Stimulated activated CD4-positive, alpha-beta T cell treated with anti-CD3 and anti-CD28 coated beads, Interleukin-4, amount 100 ng/mL, for 1 hour (primary cell): ENCODE measurements at places on chromosomes 12 and 14.
A peak's percentile ranks its signal among the peaks of the same experiment; 100 is the strongest.

GRCh38 chr12:15846887-15847286, 35.3 kb upstream of the STRAP start:
- no peak for DNase-seq

DNA sequence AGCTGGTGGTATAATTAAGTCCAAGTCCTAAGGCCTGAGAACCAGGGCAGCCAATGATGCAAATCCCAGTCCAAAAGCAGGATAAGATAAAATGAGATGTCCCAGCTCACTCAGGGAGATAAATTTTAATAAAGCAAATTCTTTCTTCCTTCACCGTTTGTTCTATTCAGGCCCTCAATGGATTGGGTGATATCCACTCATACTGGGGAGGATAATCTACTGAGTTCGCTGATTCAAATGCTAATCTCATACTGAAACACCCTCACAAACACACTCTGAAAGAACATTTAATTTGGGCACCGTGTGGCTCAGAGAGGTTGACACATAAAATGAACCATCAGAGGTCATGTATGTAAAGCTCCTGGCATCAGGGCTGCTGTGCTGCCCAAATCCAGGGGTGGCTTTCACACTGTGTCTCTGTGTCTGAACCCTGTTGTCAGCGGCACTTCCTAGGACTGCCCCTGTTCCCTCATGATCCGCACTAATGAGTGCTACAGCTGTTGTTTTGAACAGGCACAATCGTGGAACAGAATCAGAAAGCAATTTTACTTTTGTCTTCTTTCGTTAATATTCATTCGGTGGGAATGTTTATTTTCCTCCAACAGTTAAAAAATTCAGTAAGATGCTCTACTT, 428.5 kb upstream of the FBXO33 start:
- DNase-seq, result no peak

DNA sequence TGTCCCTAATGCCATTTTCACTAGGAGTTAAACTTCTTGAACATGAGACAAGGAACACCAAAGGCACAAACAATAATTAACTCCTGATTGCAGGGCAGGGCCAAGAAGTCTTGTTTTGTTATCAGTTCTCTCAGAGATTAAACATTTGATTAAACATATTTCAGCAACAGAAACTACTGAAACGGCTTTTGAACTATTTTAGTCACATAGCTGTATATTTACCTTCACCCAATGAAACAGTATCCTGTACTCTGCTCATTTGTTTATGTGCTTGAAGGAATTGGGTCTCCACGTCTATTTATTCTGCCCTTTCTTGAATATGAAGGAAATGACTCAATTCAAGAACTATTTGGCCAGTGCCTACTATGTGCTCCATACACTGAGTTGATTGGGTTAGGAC, 51.3 kb upstream of the PTCSC3 start:
- no peak for DNase-seq

DNA sequence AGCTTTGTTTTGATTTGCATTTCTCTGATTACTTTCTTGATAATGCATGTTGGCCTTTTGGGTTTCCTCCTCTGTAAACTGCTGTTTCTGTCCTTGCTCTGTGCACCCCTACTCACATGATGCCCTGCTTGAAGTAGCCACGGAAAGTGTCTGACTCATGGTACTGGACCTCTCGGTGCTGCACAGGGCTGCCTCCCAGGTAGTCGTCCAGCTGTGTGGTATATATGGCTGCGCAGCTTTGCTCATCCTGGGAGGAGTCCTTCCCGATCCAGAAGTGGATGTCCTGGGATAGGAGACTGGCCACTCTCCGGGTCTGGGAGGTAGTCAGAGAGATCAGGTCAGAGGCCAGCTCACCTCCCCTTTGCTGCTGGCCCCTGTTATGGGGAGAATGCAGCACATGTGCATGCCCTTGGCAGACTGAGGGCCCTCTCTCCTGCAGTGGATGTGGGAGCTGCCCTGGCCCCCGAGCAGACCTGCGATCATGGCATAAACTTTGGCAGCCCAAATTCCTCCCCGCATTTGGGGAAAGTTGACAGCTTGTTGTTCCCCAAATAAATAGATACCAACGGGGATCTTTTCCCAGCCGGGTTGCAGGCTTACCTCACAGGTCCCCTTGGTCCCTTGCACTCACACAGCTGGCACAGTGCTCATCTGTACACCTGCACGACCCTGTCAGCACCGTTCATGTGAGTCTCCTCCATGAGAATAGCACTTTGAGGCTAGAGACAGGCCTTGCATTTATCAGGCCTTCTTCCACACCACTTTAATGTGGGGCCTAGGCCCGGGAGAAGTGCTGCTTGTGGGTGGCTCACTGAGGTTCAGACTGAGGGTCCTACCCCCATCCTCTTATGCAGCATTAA, 5.2 kb downstream of the AVIL start:
- DNase-seq, result no peak

DNA sequence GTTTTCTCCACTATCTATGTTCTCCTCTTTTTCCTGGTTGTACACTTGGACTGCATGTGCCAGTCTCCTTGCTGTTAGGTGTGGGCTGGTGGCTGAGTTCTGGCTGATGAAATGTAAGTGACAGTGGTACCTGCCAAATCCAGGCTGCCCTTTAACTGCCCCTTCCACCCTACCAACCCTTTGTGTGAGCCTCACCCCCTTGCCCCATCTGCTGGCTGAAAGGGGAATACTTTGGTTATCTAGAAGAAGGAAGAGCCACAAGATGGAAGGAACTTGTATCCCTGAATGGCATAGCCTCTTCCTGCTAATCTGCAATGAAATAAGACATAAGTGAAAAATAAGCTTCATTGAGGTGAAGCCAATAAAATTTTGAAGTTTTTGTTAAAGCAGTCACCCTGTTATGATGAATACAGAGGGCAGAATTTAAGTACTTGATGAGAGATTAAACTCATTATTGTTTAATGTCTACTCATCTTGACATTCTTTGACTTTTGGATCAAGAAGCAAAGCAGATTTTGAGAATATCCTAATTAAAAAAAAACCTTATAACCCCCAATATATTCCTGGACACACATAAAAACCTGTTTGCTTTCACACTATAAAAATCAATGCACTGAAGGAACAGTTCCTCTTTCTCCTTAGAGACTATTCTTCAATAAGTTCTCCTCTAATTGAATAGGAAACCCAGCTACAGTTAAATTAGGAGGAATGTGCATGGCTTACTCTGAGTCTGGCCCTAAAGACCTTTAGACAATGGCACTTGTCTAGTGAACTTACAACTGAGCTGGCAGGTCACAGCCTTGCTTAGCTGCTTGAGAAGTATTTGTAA, 262.6 kb upstream of the BTG1 start:
- peak; percentile 33 for DNase-seq

DNA sequence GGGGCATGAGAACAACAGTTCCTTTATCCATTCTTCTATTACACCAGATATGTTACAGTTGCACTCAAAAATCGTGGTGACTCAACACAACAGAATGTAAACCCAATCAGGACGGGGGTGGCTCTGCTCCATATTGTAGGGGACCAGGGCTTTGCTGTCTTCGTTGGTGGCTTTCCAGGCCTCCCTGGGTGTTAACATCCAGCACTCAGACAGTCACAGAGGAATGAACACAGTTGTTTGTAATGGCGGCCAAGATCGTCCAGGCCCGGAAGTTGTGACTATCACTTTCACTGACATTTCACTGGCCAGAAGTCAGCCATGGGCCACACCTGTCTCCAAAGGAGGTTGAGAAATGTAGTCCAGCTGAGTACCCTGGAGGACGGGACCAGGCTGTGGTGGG, 204.1 kb downstream of the CACNA1C start:
- no peak for DNase-seq

DNA sequence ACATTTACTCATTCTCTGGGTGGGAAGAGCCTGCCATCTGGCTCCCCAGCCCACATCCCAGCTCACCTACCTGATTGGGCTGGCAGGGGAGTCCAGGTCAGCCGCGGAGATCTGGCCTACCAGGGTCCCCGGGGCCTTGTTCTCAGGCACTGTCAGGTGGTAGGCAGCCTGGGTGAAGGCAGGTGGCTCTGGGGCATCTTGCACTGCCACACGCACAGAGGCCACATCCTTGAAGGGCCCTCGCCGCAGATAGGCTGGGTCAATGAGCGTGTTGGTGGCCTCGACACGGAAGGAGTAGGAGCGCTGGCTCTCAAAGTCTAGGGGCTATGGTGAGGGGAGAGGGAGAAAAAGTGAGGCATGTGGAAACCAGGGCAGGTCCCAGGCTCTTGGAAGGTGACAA, 3.9 kb downstream of the CDH24 start:
- no peak for DNase-seq

DNA sequence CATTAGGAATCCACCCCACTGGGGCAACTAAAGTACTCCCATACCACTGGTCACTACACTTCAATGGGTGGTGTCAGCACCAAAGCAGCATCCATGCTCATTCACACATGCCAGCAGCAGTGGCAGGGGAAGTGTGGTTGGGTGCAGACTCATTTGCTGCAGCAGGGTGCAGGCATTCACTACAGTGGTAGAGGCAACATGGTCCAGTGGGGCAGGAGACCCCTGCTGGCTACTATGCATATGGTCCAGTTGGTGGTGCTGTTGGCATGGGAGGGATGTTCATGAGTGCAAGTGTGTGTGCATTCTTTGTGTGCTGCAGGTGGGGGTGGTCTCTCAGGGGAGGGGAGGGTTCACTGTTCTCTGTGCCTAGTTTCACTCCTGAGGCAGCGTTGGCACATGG, 908.4 kb upstream of the NOVA1 start:
- no peak for DNase-seq

- no peak for DNase-seq
Observed at GRCh38 chr12:57151741-57152630, 4.6 kb upstream of the LRP1-AS start.

- DNase-seq, result no peak
Observed at GRCh38 chr12:49969027-49969426, 3.7 kb upstream of the AQP6 start.

DNA sequence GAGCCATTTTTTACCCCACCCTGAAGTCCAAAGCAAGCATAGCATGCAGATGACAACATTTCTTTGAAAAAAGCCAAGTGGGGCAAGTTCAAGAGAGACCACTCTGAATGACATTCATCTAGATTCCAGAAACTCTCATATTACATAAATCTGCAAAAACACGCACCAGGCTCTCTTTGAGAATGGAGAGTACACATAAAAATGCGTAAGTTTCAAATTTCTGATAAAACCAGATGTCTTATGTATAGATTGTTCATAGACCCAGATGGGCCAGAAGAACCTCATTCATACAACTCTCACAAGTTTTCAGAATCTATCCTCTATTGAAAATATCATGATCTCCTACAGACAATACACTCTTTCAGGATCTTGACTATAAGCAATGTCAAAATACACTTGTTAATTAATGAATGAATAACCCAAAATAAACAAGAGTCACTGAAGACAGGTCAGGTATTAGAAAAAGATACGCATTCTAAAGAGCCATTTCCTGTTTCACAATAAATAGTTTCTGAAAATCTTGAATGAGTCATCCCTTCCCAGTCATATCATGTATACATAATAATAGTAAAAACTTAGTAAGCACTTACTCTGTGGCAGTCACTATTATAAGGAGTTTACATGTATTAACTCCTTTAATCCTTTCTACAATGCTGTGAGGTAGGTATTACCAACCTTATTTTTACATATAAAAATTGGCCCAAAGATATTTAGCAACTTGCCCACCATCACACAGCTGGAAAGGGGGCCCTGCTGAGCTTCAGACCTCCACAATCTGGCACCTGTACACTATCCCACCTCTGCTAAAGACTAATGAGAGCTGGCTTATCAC, 72.0 kb downstream of the PPP2R5E start:
- no peak for DNase-seq

DNA sequence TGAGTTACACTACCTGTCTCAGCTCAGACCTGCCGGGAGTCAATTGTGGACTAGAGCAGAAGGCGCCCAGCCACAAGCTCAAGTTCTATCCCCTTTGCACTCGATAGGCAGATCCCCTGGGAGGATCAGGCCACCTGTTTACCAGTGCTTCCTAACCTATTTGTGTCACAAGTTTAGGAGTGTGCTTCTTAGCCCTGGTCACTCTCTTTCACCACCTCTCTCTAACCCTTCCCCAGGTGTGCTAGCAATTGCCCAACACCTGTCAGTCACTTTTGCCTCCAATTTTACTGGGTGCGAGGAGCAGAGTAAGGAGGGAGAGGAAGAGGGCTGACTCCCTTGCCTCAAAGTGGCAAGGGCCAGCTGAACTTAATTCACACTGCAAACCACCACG, 745 bp upstream of the NAA30 start:
- DNase-seq, result peak; percentile 2

- no peak for DNase-seq
Observed at GRCh38 chr12:7339675-7340074, 35.8 kb downstream of the ACSM4 start.

DNA sequence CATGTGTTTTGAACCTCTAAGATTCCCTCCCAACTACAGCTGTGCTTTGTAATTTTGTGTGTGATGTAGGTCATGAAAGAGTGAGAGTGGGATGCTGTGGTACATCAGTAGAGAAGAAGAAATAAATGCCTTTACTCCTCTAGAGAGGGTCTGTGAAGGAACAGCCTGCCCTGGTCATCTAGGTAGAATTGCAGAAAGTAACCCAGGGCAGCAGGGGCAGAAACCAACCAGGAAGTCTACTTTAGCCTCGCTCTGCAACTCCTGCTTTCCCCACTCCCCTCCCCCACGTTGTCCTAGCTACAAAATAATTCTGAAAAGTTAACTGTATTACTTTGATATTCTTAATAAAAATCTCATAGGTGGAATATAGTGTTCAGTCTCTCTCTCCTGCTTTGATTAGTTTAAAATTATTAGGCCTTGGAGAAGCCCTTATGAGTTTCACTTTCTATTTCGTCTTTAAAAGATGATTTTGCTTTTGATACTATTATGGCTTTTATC, 7.5 kb downstream of the TBK1 start:
- no peak for DNase-seq

DNA sequence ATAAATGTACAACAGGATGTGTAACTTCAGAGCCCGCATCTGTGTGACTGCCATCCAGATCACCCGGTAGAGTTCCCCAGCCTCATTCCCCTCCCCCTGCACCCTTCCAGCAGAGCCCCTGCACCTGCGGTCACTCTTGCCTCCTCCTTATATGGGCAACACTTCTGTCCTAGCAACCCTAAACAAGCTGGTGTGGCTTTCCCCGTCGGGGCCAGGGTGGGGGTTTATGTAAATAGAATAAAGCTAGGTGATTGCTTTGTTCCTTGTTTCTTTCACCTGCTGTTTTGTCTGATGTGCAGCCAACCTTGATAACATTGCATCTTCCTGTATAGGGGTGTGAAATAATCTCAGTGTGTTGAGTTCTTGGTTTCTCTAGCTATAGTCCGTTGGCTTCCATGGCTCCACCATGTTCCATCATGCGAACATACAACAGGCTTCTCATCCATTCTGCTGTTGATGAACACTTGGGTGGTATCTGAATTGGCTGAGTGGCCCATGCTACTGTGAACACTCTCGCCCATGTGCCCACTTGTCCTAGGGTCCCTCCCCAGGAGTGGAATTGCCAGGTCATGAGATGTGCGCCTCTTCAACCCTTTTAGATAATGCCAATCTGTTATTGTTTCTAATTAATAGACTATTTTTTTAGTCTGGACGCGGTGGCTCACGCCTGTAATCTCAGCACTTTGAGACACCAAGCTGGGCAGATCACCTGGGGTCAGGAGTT, 102.2 kb downstream of the KIF26A start:
- no peak for DNase-seq

- DNase-seq, result no peak
Observed at GRCh38 chr14:71070169-71070568, 162.9 kb downstream of the PCNX1 start.
